IMR-90 (cell line): ENCODE measurements at places on chromosomes 5 and 9. TPM values are rescaled to one million over a fixed set of nuclear protein-coding genes. Genes with fewer than 3 reads are reported as not detected.

GRCh38 chr5:80937584-80938356, 22.4 kb upstream of the RASGRF2 start:
- DNase-seq, result peak; percentile 31

LCN12 gene
- polyA plus RNA-seq, result 0.12 TPM in 1 of 2 replicates, not detected in the other

DNA sequence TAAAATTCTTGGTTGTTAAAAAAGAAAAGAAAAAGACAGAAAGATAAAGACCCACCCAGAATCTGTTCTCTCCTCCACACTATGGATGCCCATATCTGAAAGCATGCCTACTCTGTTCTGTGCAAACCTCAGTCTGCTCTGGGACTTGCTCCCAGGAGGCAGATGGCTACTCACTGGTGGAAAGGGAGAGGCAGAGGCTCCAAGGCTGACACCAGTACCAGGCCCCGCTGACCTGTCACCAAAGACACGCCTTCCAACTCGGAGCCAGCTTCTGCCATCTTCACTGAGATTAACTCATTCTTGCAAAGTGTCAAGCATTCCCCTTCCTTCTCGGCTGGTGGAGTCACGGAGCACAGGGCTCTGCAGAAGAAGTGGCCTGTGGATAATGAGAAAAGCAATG, 21.6 kb downstream of the SH3TC2 start:
- no peak for DNase-seq

DNA sequence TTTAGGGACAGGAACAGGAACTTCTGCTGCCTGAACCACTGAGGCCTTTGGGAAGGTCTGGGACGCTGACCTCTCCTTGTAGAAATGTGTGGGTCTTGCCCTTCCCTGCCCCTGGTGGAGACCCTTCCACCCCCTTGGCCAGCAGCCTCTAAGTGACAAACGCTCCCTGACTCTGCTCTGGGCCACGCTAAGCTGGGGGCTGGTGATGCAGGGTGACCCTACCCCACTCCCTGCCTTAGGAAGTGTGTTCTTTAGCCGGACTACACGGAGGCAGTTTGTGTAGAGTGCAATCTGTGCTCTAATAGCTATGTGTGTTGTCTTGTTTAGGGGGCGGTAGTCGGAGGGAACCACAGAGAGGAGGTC, 123.0 kb downstream of the COL23A1 start:
- no peak for DNase-seq

IFNA21 gene
- polyA plus RNA-seq, result not detected in 2 replicates

DNA sequence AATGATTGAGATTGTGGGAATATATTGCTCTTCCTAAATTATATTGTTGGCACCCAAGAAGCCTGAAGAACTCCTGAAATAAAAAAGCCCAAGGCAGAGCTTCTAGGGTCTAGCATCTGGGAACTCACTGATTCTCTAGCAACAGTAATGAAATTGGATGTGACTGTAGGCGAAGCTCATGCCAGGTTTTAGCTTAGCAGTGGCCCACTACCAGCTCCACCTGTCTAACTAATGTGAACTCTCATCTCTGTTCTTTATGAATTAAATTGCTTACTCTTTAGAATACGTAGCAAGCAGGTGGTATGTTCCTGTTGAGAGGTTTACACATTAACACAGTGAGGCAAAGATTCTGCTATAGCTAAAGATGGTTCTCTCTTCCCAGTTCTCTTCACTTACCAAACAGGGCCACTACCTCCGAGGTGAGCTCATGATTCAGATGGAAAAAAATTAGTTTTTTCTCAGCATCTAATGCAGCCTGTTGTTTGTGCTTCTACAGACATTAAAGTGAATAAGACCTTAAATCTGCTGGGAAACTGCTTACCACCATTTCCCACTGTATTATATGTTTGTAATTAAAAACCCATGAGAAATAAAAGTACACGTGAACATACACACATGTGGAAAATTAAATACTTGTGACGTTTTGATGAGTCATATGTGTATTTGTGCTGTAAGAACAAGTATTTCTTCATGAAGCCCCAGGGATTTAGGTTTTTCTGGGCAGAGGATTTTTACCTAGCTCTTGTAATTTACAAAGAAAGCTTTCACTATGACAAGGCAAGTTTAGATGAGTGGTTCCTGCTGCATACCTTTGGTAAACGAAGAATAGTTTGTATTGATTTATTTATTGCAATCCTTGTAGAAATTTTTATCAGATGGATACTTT, 360.1 kb downstream of the KDM4C start:
- DNase-seq, result peak; percentile 58

- no peak for DNase-seq
These were observed 69.1 kb upstream of the TJP2 start for GRCh38 chr9:69104830-69105527.

- no peak for DNase-seq
These were observed 36.2 kb upstream of the POU5F2 start for GRCh38 chr5:93777620-93778019.

DNA sequence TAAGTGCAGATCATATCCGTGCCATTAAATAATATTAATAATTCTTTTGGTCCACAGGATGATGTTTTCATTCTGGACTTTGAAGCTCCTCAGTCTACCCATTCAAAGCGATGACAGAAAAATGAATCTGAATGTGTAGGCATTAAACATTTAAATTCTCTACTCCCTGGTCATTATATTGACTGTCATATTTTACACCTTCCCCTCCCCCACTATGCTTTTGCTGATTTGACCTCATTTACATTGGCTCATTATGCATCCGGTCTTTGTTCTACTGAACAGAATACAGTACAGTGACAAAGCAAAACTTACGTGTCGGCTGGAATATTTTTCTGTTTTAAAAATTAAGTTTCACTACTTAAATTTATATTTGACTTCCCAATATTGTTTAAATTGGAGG, 289.7 kb upstream of the TMEM161B start:
- no peak for DNase-seq

ROR2 gene
- 3.5 and 4.8 TPM in 2 replicates for polyA plus RNA-seq

SVEP1 gene
- 3.8 and 4.8 TPM in 2 replicates for polyA plus RNA-seq

DNA sequence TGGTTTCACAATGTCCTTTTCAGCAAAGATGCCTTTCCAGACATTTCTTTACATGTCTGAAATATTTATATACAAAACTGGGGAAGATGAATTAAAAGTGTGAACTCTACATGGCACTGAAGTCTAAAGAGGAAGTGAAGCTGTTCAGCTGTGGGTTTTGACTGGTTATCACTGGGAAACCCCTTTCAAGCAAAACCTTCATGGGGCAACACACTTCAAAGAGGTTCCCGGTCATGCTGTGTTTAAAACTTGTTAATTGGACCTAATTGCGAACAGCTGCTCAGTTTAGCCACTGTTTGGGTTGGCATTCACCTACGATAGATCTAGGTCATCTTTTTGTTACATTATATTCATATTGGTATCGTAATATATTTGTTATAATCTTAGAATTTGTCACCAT, 20.0 kb upstream of the GDNF start:
- no peak for DNase-seq

GRCh38 chr5:79183617-79184016, 52.3 kb upstream of the JMY start:
- DNase-seq, result no peak

- peak; percentile 97 for DNase-seq
These were observed 117.9 kb upstream of the FST start for GRCh38 chr5:53362521-53362941.

DNA sequence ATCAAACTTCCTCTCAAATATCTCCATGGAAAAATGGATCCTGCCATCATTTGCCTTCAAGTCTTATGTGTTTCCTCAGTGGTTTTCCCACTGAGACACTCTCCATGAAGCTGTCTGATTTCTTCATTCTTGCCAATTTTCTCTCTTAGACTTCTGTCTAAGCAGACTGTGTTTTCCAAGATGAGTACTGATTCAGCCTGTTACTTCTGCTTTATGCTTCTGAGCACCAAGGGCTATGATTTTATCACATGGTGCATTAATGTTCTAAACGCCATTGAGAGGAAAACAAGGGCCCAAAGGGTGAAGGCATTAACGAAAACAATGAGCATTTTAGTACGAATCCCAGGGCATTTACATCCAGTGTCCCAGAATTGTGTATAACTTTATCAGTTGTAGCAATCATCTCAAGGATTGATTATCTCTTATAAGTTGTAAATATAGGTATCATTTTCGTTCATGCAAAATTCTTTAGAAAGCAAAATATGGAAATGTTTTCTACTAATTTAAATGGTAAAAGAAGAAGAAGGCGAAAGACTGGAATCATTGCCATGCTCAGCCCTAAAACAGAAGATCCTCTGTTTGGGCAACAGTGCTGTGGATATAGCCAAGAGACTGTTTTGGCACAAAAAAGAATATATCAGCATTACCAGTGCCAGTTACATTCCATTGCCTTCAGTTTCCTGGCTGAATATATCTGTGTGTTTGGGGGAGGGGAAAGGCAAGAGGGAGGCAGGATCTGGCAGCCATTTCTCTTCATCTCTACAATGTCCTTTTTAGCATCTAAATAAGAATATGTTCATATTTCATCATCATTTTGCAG, 537.6 kb downstream of the ANXA1 start:
- DNase-seq, result no peak

DNA sequence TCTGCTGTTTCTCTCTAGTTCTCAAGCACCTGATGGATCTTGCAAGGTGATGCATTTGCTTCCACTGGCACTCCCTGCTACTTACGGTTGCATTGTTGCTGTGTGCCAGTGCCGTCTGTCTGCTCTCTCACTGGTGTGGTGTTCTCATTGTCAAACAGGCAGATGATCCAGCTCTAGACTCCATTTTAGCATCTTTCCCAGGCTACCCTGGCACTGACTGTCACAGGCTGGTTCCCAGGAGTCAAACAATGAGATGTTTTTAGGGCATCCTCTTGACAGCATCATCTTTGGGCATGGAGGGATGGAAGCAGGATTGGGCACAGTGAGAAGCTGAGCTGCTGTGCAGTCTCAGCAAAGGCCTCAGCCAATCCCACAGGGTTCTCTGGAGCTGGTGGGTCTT, 12.9 kb downstream of the MTRR start:
- DNase-seq, result no peak

UBAC1 gene
- 33.9 and 36.4 TPM in 2 replicates for polyA plus RNA-seq

GRCh38 chr9:93699650-93700049, 123.3 kb downstream of the PHF2 start:
- no peak for DNase-seq

DNA sequence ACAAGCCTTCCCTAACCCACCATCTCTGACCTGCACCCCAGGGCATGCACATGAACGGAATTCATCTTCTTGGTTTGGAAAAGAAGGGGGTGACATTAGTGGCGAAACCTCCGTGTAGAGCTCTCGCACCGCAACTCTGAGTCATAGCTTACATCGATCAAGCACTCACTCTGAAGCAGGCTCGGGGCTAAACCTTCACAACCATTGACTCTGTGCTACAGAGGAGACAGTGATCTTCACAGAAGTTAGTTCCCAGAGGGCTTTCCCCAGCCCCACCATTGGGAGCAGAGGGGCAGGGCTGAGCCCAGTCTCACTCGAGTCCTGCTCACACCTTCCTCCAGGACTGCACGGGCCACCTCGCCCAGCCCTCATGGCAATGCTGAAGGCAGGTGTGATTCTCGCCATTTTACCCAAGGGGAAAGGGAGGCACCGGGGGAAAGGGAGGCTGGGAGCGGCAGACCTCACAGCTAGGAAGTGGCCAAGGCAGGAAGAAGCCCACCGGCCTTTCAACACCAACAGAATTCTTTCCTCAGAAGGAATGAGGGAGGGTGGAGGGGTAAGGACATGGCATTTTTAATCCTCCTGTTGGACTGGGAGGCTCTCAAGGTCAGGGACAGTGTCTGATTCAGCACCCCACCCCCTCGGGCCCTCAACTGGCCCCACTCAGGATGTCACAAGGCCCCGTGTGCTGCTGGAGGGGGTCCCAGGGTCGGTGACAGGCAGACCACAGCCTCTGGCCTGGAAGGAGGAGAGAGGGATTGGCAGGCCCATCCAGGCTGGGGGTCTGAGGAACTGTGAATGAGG, 25.9 kb upstream of the IL17B start:
- peak; percentile 95 for DNase-seq

DNA sequence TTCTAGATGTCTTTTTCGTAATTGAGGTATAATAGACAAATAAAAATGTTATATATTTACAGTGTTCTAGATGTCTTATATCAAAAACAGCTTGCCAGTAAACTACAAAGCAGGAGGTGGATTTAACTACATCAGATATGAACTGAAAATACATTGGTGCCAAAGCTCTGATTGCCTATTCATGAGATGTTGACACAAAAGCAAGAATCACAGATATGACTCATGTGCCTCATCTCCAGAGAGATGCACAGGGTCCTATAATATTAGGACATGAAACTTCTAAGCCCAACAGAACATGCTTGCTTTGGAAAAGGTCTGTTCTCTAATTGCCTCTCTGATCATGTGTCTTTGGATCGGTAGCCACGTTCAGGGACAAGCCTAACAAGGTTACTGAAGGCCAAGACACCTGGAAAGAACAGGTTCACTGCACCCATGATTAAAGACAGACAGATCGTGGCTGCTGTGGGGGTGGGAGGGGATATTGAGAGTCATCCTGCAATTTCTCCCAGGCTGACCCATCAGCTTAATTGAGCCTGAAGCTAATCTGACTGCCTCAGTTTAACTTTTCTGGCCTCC, 16.8 kb downstream of the ABCA1 start:
- peak; percentile 71 for DNase-seq

GPR21 gene
- polyA plus RNA-seq, result not detected in 2 replicates

SCGB3A2 gene
- polyA plus RNA-seq, result not detected in 2 replicates

C5orf63 gene
- 0.86 and 1.1 TPM in 2 replicates for polyA plus RNA-seq

DNA sequence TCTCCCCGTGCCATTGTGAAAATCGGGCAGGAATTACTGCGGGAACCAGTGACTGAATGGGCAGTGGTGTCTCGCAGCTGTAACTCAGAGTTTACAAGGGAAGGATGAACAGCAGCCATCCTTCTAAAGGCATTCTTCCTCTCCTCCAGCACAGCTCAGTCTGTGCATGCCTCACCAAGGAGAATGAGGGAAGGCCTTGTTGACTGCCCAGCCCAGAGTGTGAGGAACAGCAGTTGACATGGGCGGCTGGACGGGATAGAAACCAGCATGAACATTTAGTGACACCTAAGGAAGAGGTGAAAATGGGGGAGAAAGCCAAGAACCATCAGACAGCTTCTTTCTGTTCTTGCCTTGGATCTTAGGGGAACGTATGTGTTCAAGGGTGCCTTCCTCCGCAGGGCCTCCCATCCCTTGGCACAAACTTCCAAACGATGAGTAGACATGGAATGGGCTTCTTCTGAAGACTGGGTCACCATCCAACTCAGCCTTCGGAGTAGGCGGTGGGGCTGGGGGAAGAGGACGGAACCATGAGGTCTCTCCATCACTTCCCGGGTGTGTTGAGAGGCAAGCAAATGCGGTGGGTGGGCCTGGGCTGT, 887 bp upstream of the PDE8B start:
- DNase-seq, result no peak

NR4A3 gene
- 0.27 and 0.37 TPM in 2 replicates for polyA plus RNA-seq

DNA sequence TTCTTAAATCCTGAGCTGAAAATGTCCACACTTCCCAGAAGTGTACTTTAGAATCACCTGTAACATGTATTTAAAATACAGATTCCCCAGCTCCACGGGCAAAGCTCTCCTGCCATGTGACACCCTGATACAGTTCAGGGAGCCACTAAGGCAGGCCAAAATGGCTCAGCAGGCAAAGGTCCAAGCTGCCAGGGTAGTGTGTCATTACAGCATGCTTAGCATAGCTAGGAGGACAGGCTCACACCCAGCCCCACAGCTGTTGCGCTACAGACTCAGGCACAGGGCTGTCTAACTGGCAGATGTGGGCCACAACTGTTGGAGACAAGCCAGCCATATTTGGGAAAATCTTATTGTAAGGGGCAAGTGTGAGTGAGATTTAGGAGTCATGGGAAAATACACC, 73.0 kb downstream of the C9orf85 start:
- peak; percentile 77 for DNase-seq
